ENCODE measurements at places on chromosomes 3 and 15.

DNA sequence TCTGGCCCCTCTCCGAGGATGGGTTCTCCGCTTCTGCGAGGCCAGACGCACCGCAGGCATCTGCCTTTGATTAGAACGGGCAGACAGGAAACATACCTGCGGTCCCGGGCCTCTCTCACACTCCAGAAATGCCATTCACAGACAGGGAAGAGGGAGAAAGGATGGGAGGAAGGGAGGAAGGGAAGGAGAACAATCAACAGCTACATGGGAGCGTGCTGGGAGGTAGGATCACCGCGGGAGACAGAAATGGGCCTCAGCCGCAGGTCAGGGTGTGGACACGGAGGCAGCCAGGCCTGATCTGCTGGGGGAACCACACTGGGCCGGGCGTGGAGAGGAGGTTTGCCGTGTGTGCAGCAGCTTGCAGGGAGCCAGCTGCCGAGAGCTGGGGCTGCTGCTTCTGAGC, 90.7 kb upstream of the RGMA start:
- DNase-seq = no peak

DNA sequence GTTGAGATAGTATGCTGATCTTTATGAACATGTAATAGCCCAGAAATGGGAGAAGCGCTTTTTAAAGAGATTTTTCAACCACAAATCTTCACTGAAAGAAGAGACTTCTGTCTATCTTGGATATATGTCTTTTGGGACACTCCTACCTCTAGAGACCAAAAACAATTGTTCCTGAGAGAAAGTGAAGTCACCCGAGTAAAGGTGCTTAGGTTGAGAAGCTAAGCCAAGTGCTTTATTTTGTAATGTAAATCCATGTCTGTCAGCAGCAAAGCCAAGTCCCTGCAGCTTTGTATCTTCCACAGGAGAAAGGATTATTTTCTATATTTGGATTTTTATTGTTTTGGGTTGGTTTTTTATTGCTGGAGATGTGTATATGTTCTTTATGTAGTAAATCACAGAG, 32.1 kb upstream of the B3GALNT1 start:
- no peak for DNase-seq

GRCh38 chr3:18917923-18918322, 230.4 kb upstream of the KCNH8 start:
- no peak for DNase-seq

DNA sequence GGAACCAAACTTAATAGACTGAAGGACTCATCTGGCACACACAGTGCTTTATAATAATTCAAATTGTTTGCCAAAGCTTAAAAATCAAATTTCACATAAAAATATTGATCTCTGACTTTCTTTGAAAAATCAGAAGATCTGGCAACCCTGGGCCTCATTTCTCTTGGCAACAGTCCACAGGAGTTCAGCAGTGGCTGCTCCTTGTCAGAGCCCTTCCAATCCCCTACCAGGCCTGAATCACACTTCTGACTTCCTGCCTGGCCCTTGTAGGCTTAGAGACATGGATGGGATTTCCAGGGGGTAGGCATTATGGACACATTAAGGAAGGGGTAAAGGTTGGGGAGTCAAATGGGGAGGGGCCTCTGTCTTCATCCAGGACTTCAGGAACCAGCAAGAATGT, 55.5 kb downstream of the PLS1 start:
- DNase-seq = no peak

GRCh38 chr3:136690599-136690998, 61.6 kb downstream of the STAG1 start:
- no peak for DNase-seq

DNA sequence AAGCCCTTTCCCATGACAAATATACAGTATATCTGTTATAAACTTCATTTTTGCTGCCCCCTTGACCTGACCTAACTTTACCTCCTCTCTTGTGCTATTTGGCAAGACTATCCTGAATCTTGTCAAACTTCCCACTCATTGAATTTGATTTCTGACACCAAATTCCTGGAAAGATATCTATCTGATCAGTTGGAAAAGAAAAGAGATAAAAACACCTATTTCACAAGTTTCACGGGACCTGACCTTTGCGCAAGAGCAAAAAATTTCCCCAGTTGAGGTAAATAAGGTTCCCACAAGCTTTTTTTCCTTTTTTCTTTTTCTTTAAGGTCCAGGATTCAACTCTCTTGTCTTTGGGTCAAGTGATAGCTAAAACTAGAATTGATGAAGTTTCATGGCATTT, 189.2 kb upstream of the LPP start:
- DNase-seq = no peak

DNA sequence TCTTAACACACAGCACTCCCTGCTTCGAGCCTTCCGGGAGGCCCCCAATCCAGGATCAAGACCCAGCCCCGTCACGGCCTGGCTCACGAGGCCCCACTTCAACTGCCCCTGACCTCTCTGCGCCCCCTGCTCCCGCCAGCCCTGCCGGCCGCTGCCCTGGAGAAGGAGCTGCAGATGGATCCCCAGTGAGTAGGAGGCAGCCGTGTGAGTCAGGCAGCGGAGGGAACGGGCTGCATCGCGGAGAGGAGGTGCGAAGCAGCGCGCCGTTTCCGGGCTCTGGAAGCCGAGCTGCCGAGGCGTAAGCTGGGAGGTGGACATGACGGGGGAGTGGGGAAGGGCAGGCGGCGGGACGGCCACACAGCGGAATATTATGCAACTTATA, 133.4 kb downstream of the TPRA1 start:
- DNase-seq = no peak

DNA sequence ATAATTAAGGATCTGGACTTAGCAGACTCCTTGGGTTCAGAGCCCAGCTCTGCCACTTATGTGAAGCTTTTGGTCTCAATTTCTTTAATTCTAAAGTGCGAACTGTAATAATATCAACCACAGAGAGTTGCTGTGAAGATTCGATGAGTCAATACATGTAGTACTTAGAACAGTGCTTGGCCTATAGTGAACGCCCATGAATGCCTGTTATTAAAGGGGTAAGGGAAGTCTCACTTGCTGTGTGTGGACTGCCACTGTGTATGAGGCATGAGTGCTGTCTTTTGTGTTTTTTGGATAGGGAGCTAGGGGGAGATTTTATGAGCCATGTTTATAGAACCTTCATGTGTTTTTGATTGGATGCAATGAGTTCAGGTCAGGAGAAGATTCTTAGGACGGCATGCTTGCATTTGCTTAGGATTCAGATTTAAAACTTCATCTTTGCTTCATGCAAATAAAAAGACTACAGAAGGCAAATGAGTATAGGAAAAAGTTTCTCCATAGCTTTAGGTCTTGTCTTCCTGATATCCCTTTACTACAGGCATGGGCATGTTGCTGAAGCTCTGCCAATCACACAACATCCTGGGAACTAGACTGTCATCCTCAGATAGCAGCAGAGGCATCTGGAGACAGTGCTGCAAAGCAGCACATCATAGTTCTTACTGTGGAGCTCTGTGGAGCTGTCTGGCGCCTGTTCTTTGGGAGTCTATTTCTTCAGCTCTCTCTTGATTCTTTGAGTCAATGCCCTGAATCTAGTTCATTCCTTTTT, 50.0 kb downstream of the PLS1 start:
- no peak for DNase-seq

Measured in GM13977 (cell line).